Thyroid gland (tissue), 4 donors: ENCODE measurements at places on chromosomes 7 and 10. TPM values are rescaled to one million over a fixed set of nuclear protein-coding genes. Genes with fewer than 3 reads are reported as not detected.

The ABCA13 gene
- total RNA-seq = 7.6 TPM

The MKX gene
- 0.67 TPM for total RNA-seq

The GNG11 gene
- 43.4 TPM for total RNA-seq

The PON3 gene
- 4.2 TPM for total RNA-seq

The DPCD gene
- 46.5 TPM for total RNA-seq

The CRCP gene
- total RNA-seq = 57.4 TPM

The CYP2C19 gene
- not detected for total RNA-seq

The VWDE gene
- 15.1 TPM for total RNA-seq

The FFAR4 gene
- 0.78 TPM for total RNA-seq

GRCh38 chr7:20748853-20749252, 37.8 kb downstream of the SP8 start:
- H3K4me3 ChIP-seq = no peak overlapping the region
- DNase-seq = no peak
- H3K4me1 ChIP-seq = no peaks in the 10 kb centered on the region
- H3K27ac ChIP-seq = no peak overlapping the region

GRCh38 chr7:141436575-141437075, 114.6 kb upstream of the AGK start:
- no peak overlapping the region for H3K4me3 ChIP-seq
- peaks cover 18% of the 10 kb centered on the region for H3K4me1 ChIP-seq
- no peaks in the 10 kb centered on the region for H3K36me3 ChIP-seq
- DNase-seq = no peak
- H3K27ac ChIP-seq = no peak overlapping the region
- H3K27me3 ChIP-seq = no peaks in the 10 kb centered on the region

DNA sequence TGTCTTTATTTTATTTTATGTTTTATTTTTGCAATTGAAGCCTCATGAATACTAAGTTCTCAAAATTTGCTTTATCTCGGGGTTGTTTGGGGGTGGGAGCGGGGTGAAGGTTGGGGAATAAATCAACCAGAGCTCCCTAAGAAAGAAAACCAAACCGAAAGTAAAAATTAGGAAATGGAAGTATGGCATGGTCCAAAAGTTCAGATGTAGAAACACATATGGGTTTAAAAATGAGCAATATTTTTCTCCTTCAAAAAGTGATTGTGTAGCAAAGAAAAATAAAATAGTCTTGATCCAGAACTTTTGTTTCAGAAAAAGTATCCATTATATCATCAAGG, 177.4 kb upstream of the PLXDC2 start:
- H3K4me3 ChIP-seq = no peak overlapping the region
- H3K27me3 ChIP-seq = no peaks in the 10 kb centered on the region
- DNase-seq = no peak
- H3K4me1 ChIP-seq = no peaks in the 10 kb centered on the region
- H3K27ac ChIP-seq = no peak overlapping the region
- no peaks in the 10 kb centered on the region for H3K36me3 ChIP-seq

DNA sequence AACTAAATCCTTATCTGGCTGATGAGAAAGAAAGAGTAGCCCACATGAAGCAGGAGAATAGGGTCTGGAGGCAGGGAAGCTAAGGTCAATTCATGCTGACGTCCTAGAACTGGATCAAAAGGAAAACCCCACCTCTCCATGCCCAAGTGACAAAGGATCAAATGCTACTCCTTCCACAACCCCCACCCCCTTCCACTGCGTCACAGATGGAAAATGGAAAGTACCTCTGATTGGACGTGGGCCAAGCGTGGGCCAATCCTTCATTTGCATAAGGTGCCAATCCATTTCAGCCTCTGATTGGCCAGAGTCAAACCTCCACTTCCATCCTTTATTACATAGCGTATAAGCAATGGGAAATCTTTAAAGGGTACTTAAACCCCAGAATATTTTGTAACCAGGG, 431.3 kb upstream of the ETV1 start:
- no peaks in the 10 kb centered on the region for H3K4me1 ChIP-seq
- H3K27ac ChIP-seq = no peak overlapping the region
- no peaks in the 10 kb centered on the region for H3K27me3 ChIP-seq
- DNase-seq = no peak

GRCh38 chr7:32427769-32428291, 62.4 kb downstream of the LSM5 start:
- H3K36me3 ChIP-seq = no peaks in the 10 kb centered on the region
- no peaks in the 10 kb centered on the region for H3K4me1 ChIP-seq
- peaks cover 14% of the 10 kb centered on the region for H3K27me3 ChIP-seq
- H3K4me3 ChIP-seq = no peak overlapping the region

DNA sequence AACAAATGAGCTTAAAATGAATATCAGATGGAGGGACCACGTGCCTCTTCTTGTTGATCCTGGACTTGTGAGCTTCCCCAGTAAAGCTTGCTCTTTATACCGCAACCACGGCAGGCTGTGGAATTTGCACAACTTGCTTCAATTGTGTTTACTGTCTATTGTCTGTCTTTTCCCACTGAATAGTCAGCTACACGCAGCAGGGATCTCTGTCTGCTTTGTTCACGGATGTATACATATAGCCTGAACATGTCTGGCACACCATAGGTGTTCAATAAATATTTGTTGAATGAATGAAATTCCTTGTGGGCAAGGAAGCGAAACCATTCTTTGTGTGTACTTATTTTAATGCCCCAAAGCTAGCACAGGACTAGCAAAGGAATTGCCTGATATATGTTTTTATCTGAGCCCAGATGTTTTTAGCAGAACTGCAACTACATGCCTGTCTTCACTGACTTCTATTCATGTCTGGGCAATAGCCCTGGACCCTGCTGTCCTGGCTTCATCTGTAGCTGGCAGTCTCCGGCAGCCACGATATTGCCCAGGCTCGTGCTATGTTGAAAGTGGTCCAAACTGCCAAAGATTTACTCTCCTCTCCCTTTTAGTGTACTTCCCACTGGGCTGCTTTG, 29.9 kb upstream of the IFRD1 start:
- peaks cover 20% of the 10 kb centered on the region for H3K4me1 ChIP-seq
- no peak for DNase-seq
- H3K27ac ChIP-seq = no peak overlapping the region
- no peaks in the 10 kb centered on the region for H3K36me3 ChIP-seq
- H3K4me3 ChIP-seq = no peak overlapping the region
- no peaks in the 10 kb centered on the region for H3K27me3 ChIP-seq

- no peak for DNase-seq
- no peak overlapping the region for H3K4me3 ChIP-seq
- H3K36me3 ChIP-seq = no peaks in the 10 kb centered on the region
- H3K27me3 ChIP-seq = no peaks in the 10 kb centered on the region
Measured at GRCh38 chr10:30502266-30503060, 68.5 kb downstream of the MAP3K8 start.

DNA sequence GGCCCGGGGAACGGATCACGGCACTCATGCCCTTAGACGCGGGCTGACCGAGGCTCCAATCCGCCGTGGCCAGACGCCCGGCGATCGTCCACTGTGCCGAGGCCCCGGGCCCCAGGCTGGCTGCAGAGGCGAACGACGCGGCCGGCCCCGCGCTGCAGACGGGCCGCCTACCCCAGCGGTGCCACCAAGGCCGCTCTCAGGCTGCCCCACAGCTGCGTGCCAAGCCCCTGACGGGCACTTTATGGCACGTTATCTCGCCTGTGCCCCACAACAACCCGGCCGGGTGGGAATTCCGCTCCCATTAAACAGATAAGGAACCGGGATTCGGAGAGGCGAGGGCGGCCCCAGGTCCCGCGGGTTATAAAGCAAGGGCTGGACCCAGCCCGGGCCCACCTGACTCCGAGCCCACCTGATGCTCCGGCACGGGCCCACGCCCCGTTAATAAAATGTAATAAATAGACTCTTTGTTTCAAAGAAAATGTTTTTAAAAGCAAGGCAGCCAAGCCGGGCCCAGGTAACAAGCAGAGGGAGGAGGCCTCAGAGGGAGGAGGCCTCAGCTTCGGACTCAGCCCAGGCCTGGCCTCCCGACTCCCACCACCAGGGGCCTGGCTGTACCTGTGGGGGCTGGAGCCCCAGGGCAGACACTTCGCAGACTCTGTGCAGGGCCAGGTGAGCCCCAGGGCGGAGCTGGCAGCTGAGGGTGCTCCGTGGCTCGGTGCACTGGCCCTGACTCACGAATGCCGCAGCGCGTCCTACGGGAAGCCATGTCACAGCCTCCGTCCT, 79.7 kb downstream of the FOXL3 start:
- H3K27ac ChIP-seq = no peak overlapping the region
- H3K4me3 ChIP-seq = no peak overlapping the region
- no peak for DNase-seq
- no peaks in the 10 kb centered on the region for H3K27me3 ChIP-seq

GRCh38 chr7:88668591-88668990, 90.9 kb upstream of the ZNF804B start:
- H3K4me3 ChIP-seq = no peak overlapping the region
- H3K27me3 ChIP-seq = no peaks in the 10 kb centered on the region
- no peak overlapping the region for H3K27ac ChIP-seq

GRCh38 chr7:68629-69028, 123.7 kb upstream of the FAM20C start:
- no peak for DNase-seq
- H3K4me1 ChIP-seq = peaks cover 21% of the 10 kb centered on the region
- no peak overlapping the region for H3K27ac ChIP-seq
- H3K27me3 ChIP-seq = no peaks in the 10 kb centered on the region
- H3K4me3 ChIP-seq = no peak overlapping the region

GRCh38 chr7:103432712-103433111, 13.3 kb downstream of the SLC26A5 start:
- no peaks in the 10 kb centered on the region for H3K27me3 ChIP-seq
- DNase-seq = no peak
- H3K4me3 ChIP-seq = no peak overlapping the region
- no peaks in the 10 kb centered on the region for H3K36me3 ChIP-seq
- no peak overlapping the region for H3K27ac ChIP-seq
- no peaks in the 10 kb centered on the region for H3K4me1 ChIP-seq

- DNase-seq = no peak
- H3K4me3 ChIP-seq = no peak overlapping the region
- no peaks in the 10 kb centered on the region for H3K36me3 ChIP-seq
- no peaks in the 10 kb centered on the region for H3K27me3 ChIP-seq
- no peak overlapping the region for H3K27ac ChIP-seq
Measured at GRCh38 chr10:10396601-10397000, 621.1 kb upstream of the CELF2 start.

DNA sequence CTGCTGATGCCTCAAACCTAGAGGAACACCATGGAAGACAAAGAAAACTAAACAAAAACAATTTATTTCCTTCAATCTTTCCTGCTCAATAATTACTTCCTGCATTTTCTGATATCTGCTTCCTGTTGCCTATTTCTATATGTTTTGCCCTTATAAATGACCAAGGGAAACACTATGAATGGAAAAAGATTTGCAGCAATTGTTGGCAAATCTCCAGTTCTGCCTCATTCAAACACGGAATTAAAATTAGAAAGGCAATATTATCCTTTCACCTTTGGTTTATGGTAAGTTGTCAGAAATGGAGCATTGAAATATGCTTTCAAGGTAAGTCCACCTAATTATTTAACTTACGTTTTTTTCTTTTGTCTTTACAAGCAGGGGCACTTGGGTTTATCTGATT, 552.2 kb upstream of the ANKRD30A start:
- H3K4me3 ChIP-seq = no peak overlapping the region
- H3K27ac ChIP-seq = no peak overlapping the region
- no peaks in the 10 kb centered on the region for H3K27me3 ChIP-seq
- no peak for DNase-seq
- H3K36me3 ChIP-seq = no peaks in the 10 kb centered on the region
- no peaks in the 10 kb centered on the region for H3K4me1 ChIP-seq

- no peak overlapping the region for H3K27ac ChIP-seq
- H3K27me3 ChIP-seq = no peaks in the 10 kb centered on the region
Measured at GRCh38 chr7:117350027-117350426, 27.2 kb upstream of the WNT2 start.

GRCh38 chr10:126955934-126956711, 50.9 kb downstream of the DOCK1 start:
- H3K4me3 ChIP-seq = no peak overlapping the region
- DNase-seq = no peak
- no peaks in the 10 kb centered on the region for H3K4me1 ChIP-seq
- no peak overlapping the region for H3K27ac ChIP-seq
- no peaks in the 10 kb centered on the region for H3K27me3 ChIP-seq
- no peaks in the 10 kb centered on the region for H3K36me3 ChIP-seq

- no peak overlapping the region for H3K27ac ChIP-seq
- peaks cover 25% of the 10 kb centered on the region for H3K4me1 ChIP-seq
- no peaks in the 10 kb centered on the region for H3K27me3 ChIP-seq
- H3K36me3 ChIP-seq = no peaks in the 10 kb centered on the region
- DNase-seq = no peak
Measured at GRCh38 chr10:35340975-35341374, 4.7 kb downstream of the CCNY start.

GRCh38 chr7:80923211-80923612, 4.4 kb upstream of the SEMA3C start:
- no peak for DNase-seq
- no peaks in the 10 kb centered on the region for H3K27me3 ChIP-seq
- no peak overlapping the region for H3K4me3 ChIP-seq
- no peaks in the 10 kb centered on the region for H3K4me1 ChIP-seq
- no peak overlapping the region for H3K27ac ChIP-seq

DNA sequence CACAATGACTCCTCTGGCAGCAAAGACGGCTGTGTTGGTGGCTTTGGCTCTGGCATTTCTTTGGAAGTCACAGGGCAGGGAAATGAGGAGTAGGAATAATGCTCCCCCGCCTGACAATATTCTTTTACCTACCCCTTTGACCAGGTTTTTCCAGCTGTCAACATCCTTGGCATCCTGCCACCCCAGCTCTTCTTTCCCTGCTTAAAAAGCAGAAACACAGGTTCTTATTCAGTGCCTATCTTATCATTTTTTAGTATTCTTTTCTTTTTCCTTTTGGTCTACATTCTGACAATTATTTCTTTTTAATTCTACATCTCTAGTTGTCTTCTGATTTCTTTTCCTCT, 97.7 kb downstream of the CREB5 start:
- DNase-seq = no peak
- H3K36me3 ChIP-seq = no peaks in the 10 kb centered on the region
- no peak overlapping the region for H3K4me3 ChIP-seq
- no peaks in the 10 kb centered on the region for H3K27me3 ChIP-seq

GRCh38 chr10:87866412-87866974, 3.1 kb downstream of the PTEN start:
- DNase-seq = no peak
- no peak overlapping the region for H3K4me3 ChIP-seq
- H3K4me1 ChIP-seq = peaks cover 21% of the 10 kb centered on the region
- no peaks in the 10 kb centered on the region for H3K27me3 ChIP-seq
- H3K27ac ChIP-seq = peak overlapping the region; percentile 93

DNA sequence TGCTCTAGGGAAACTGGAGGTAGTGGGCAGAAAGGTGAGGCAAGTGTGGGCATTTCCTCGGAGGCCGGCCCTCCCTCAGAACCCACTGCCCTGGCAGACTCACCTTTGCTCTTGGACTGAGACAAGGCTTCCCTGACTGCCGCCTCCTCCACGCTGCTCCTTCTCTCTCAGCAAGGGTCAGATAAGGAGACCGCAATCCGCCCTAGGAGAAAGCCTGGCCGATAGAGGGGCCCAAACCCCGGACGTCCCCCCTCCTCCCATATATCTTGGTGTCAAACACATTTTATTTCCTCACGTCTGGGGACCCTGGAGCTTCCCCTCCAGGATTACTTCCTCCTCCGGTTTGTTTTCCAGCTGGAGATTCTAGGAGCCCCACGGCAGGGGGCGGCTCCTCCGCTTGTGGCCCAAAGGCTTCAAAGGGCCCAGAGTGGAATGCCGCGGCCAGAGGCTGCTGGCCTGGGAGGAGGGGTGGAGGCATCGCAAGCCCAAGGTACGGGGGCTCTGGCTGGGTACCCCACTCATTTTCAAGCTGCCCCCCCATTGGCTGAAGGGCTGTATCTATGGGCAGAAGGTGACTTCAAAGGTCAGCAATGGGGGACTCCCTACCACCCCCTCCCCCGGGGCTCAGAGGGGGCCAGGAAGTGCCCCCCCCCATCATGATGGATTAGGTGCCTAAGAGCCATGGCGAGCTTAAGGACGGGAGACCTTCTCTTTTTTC, 31.7 kb upstream of the LBX1 start:
- no peaks in the 10 kb centered on the region for H3K36me3 ChIP-seq
- H3K4me3 ChIP-seq = no peak overlapping the region
- no peaks in the 10 kb centered on the region for H3K27me3 ChIP-seq
